ENCODE measurements at places on chromosomes 7 and 10. TPM values are rescaled to one million over a fixed set of nuclear protein-coding genes. Genes with fewer than 3 reads are reported as not detected.
A peak's percentile ranks its signal among the peaks of the same experiment; 100 is the strongest.

DNA sequence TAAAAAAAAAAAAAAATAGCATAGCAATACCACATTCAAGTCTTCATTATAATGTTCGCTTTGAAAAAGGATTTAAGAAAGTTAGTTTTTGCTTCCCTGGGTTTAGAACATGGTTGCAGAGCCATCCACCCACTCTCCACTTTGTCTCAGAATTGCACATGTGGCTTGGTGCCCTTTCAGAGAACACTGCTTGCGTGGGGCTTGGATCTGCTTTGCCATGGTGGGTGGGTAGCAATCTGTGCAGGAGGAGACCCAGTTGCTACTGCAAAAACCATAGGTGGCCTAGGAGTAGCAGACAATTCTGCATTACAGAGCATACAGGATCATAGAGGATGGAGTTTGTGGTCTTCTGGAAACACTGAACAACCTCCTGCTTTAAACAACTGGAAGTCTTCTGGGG lies 421.4 kb upstream of the CELF2 start:
- H3K27me3 ChIP-seq = no peaks in the 10 kb centered on the region
- no peak overlapping the region for H3K4me3 ChIP-seq
- no peaks in the 10 kb centered on the region for H3K4me1 ChIP-seq
- H3K36me3 ChIP-seq = no peaks in the 10 kb centered on the region

Gene HABP2
- not detected for polyA plus RNA-seq

- H3K27ac ChIP-seq = peak overlapping the region; percentile 43
- peaks cover 26% of the 10 kb centered on the region for H3K4me1 ChIP-seq
- peak; percentile 60 for DNase-seq
Observed at GRCh38 chr10:77392236-77392721, 245.3 kb downstream of the KCNMA1 start.

- no peak overlapping the region for H3K27ac ChIP-seq
- no peaks in the 10 kb centered on the region for H3K36me3 ChIP-seq
- H3K27me3 ChIP-seq = peaks cover 2% of the 10 kb centered on the region
- H3K4me1 ChIP-seq = peaks cover under 1% of the 10 kb centered on the region
Observed at GRCh38 chr10:132511121-132512051, 26.2 kb upstream of the INPP5A start.

Gene CRYGN
- not detected for polyA plus RNA-seq

DNA sequence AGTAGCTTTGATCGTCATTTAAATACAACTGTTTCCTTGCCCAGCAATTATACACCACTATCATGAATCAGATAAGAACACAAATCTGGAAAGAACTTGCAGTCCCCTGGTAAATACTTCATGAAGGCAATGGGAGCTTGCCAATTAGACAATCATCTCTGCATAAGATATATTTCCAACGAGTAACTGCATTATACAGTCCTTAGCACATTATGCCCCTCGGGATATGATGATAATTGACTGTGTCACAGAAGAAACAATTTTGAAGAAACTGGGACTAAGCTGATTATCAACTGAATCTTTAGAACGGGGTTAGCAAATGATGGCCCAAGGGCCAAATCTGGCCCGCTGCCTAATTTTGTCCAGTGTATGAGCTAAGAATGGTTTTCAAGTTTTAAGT lies 155.7 kb downstream of the TRIL start:
- no peak overlapping the region for H3K27ac ChIP-seq
- no peaks in the 10 kb centered on the region for H3K27me3 ChIP-seq
- peaks cover 3% of the 10 kb centered on the region for H3K4me1 ChIP-seq
- no peak overlapping the region for H3K4me3 ChIP-seq
- peaks cover 7% of the 10 kb centered on the region for H3K36me3 ChIP-seq
- DNase-seq = no peak

Gene GPR85
- polyA plus RNA-seq = 1.7 TPM

GRCh38 chr10:73768881-73769280 lies 13.0 kb upstream of the CHCHD1 start:
- H3K27me3 ChIP-seq = no peaks in the 10 kb centered on the region
- H3K36me3 ChIP-seq = peaks cover 66% of the 10 kb centered on the region
- peaks cover 3% of the 10 kb centered on the region for H3K4me1 ChIP-seq
- H3K27ac ChIP-seq = no peak overlapping the region

- H3K4me3 ChIP-seq = no peak overlapping the region
- H3K4me1 ChIP-seq = no peaks in the 10 kb centered on the region
- H3K36me3 ChIP-seq = no peaks in the 10 kb centered on the region
- H3K27ac ChIP-seq = no peak overlapping the region
- no peak for DNase-seq
Observed at GRCh38 chr7:3371601-3372000, 70.5 kb downstream of the SDK1 start.

Measured in IMR-90 (cell line).